ENCODE measurements at places on chromosomes 16 and 17. TPM values are rescaled to one million over a fixed set of nuclear protein-coding genes. Genes with fewer than 3 reads are reported as not detected.
A peak's percentile ranks its signal among the peaks of the same experiment; 100 is the strongest.

DNA sequence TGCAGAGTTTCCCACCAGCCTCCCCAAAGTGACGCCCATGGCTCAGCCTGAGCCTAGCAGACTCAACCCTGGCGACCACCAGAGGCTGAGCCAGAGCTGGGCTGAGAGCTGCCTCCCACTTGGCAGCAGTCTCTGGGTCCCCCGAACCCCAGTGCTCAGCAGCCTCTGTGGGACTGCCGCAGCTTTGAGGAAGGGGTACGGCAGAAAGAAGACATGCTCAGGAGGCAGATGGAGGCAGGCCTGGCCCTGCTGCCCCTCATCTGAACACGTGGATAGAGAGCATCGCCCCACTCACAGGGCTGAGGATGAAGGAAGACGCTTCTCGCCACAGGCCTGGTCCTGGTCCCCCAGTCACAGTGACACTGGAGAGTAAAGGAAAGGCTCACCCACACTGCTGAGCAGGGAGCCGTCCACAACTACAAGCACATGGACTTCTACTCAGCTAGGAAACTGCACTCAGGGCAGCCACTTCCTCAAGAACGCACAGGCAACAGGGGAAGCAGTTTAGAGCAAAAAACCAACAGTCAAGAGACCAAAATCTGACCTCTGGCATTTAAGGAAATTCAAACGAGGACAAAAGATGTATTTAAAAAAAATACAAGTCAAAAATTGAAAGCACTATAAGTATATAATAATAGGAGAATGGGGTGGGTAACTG, 45.2 kb upstream of the GSG1L start:
- DNase-seq: no peak

GRCh38 chr17:42276359-42276608, at the start of gene STAT5B:
STAT5B (minus strand) TSS chr17:42276391; CDS start chr17:42232127, 44,264 bp downstream.
- peak; percentile 83 for DNase-seq

DNA sequence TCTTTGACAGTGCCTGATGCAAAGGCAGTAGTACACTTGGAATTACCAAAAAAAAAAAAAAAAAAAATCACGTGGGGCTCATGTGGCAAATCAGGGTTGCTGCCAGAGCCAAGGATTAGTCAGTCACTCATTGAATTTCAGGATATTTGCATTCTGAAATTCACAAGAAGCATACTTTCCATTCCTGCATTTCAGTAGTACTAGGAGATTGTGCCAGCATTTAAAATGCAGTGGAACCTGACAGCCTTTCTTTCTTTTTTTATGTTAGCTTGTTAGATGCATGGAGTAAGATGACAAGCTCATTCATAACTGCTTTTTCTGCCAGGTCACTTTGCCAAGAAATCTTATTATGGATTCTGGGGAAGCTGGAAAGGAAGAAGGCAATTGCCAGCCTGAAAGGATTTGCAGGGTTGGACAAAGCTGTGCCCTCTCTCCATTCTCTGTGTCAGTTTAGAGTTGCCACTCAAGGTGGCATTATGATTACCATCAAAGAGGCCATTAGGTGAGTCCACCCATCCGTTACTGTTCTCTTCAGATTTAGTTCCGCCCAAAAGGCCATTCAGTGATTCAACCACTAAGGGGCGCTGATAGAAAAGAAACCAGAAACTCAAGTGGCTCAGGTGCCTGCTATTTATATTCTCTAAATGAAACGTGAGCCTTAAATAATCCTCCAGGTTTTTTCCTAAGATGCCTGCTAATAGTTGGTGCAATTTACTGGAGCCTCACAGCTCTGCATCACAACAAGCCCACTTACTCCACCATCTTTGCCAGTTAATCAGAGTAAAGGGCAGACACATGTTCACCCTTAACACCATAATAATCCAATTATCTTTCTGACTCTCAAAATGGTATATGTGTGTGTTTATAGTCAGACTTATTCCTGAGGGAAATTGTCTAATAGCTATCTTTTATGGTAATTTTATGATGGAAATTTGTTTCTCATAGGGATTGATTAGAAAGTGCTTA, 59.0 kb downstream of the TANGO6 start:
- peak; percentile 77 for DNase-seq

DNA sequence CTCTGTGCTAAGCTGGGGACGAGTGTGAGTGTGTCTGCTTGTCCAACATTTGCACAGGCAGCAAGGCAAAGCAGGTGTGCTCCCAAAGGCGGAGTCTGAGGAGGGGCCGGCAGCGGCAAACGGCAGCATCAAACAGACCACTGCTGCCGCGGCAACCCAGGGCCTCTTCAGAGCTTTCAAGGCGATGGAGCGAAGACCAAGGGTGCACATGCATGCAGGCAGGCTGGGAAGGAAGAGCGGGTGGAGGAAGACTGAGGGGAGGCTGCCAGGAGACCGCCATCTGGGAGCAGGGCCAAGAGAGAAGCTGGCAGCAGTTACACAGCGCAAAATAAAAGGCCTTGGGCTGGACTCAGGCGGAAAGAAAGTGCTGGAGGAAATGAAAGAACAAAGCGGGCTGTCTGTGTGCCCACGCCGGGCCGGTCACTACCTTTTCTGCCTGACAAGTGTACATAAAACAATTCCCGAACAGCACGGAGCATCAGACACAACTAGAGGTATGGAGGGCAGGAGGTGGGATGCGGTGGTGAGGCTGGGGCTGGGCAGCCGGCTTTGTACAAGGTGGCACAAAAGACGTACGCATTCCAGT, 8.5 kb downstream of the TIMM22 start:
- DNase-seq: peak; percentile 93

DNA sequence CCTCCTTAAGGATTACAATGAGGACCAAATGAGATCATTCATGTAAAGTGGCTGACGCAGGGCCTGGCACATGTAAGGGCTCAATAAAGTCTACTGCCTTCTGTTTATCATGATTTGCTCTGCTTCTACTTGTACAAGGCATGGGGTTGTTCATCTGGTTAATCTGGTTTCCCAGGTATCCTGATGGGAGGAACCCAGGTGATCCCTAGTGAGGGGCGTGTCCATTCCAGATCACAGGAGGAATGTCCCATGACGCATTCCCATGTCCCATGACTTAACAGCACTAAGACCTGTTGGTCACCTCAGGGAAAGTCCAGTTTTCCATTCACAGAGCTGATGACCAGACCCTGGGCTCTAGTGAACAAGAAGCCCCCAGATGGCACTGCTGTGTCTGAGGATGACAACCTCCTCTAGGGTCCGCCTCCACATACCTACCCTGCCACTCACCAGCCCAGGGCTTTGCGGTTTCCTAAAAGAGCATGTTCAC, 11.5 kb upstream of the TPPP3 start:
- DNase-seq: peak; percentile 77

- no peak for DNase-seq
These were observed 1.4 kb downstream of the SARM1 start for GRCh38 chr17:28372945-28373274.

- DNase-seq: no peak
These were observed 144.2 kb downstream of the IRF8 start for GRCh38 chr16:86042996-86043725.

DNA sequence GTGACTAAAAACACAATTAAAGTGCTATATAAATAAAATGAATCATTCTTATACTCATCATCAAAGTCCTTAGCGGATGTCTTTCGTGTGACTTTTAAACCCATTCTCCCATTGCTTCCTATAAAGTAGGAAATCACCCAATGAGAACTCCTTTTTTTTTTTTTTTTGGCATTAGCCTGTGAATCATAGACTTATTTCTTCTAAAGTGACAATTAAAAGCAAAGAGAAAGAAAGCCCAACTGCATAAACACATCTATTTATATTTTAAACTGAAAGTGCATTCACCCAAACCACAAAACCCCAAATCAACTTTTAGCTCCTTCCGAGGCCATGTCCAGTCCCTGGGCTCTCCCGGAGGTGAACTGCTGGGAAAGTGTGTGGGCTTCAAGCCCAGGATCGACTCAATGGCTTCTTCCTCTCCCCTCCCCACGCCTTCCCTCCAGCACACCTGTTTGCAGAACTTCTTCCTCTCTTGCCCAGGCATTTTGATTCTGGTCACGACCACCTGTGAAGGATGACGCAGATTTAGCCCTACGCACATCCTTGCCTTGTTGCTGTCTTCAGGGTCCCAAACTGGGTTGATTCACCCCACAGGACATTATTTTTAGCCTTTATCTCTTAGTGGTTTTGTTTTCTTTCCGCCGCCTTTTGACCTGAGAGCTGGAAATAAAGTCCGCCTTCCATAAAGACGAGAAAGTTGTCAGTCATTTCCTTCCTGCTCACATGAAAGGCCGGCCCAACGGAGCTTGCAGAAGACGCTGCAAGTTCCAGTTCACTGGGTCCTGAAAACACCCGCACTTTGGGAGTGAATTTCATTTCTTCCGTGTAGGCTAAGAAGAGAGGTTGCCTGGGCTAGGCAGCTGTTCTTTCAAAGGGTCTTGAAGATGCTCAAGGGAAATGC, 166.8 kb downstream of the MAP2K6 start:
- DNase-seq: no peak

DNA sequence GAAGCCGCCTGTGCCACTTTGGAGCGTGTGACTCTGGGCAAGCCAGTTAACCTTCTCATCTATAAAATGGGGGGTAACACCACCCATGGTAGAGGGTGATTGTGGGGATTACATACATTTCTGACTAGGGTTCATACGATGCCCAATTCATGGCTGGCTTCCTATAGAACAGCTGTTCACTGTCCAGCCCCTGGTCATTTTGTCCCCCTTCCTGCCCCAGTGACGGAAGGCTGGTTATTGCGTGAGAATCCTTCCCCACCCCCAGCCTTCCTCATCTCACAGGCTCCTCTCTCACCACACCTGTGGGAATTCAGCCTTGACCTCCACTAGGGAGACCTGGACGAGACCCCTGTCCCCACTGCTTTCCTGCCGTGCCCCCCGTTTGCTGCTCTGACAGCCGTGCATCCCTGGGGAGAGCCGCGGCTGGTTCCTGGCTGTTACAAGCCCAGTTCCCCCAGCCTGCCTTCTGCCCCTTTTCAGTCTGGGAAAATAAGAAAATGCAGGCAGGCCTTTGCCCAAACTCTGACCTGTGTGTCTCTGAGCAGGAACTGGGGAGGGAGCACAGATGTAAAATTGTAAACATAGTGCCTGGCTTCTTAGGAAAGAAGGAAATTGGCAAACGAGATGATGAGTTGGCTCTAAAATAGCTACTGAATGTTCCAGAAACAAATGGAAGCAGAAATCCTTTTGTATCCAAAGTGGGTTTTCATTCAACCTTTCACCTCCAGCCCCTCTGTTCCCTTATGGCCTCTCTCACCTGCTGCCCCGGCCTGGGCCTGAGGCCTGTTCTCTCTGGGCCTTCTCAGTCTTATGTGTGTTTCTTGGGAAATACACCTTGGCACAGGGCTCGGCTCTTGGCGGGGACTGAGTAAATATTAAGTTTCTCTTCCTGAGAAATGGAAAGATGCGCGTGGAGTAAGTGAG, 67.3 kb downstream of the OR1D5 start:
- no peak for DNase-seq

DNA sequence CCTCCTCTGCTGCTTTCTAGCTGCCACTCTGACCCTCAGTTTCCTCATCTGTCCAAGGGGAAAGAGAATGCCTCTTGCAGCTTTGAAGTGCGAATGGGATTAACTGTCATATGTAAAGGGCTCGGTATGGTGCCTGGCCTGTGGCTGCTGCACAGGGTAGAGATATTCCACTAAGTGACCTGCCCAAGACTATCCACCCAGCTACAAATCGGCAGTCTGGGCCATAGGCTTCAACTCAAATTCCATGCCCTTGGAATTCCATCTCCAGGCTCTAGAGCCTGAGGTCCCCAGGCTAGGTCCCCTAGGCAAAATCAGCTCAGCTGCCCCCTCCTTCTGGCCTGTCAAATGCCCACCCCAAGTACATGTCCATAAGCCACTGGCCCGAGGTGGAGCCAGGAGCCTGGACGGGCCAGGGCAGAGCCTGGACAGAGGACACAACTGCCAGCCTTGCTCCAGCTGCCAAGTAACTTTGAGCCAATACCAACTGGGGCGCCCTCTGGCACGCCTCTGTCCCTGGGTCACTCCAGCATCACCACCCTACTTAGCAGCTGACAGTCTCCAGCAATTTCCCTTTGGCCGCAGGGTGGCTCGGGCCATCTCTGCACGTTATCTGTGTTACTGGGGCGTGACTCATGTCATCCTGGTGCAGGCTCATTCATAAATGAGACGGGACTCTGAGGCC, 57.2 kb downstream of the SDK2 start:
- no peak for DNase-seq

- no peak for DNase-seq
These were observed 64.7 kb upstream of the SLC12A3 start for GRCh38 chr16:56800355-56800754.

- no peak for DNase-seq
These were observed 189.0 kb upstream of the CIBAR2 start for GRCh38 chr16:85301231-85301630.

DNA sequence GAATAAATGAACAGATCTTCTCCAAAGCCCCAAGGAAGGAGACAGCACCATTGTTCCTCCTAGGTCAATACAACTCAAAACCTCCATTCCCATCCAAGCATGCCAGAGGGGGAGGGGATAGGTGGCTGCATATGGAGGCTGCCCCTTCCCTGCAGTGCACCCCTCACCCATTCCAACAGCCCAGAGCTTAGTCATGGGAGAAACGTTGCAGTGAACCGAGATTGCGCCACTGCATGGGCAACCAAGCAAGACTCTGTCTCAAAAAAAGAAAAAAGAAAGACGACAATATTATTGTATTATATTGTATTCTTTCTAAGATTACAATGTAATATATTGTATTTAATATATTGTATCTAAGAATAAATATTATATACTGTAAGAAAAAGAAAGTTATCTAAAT, 36.4 kb upstream of the CD300E start:
- no peak for DNase-seq

DNA sequence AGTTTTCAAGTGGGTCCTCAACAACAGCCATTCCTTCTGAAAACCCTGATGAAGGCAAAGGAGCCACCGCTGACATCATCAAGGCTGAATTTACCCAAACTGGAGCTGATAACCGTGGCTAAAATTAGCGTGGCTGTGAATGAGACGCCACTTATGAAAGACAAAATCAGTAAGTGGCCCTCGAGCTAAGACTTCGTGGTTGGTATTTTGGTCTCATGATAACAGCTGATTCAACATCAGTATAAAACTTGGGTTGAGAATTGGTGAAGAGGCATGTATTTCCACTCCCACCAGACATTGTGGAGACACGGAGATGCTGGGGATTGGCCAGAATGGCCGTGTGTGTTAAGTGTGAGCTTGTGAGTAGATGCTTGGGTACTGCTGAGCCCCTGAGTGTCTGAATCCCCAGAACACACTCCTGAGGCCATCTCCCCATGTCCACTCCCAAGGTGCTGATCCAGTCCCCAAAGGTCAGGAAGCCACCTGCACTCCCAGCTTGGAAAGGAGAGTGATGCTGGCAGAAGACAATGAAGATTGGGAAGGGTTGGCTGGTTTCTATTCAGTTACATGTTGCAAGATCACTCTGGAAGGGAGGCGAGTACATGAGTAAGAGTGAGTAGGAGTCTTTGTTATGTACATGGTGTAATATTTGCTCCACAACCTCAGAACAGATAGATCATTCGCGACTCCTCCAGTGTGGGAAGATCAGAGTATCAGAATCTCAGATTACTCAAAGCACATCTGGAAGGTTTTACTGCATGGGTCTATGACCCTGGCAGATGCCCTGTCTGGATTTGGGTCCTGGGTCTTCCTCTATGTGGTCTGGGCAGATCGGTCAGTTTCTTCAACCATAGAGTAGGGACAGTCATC, 207.7 kb downstream of the HS3ST3A1 start:
- DNase-seq: no peak

The RSKR gene
- 6.9 TPM for total RNA-seq

The VKORC1 gene
- total RNA-seq: 64.2 TPM

The CRHR1 gene
- total RNA-seq: 0.41 TPM

The ZNF267 gene
- 12.4 TPM for total RNA-seq

The EMC8 gene
- total RNA-seq: 26.7 TPM

The DCXR gene
- total RNA-seq: 36.7 TPM

The CDH5 gene
- total RNA-seq: 67.7 TPM
